ENCODE measurements at places on chromosomes 7 and 10.

GRCh38 chr7:152643979-152644559, 31.9 kb downstream of the XRCC2 start:
- no peak for DNase-seq

DNA sequence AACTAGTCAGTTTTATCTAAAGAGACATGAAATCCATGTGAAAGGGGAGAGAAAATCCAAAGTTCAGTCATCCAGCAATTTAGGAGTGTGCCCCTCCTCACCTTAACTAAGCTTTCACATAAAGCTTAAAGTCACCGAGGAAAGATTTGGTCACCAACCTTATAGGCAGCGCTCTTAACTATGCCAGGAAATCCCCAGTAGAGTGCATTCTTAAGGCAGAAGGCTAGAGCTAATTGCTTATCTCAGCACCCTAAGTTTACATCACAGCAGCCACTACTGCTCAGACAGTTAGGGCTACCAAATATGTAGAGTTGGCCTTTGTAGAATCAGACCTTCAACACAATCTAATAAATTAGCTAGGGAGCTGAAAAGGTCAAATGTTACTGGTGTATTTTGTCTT, 47.9 kb downstream of the MTPN start:
- no peak for DNase-seq

GRCh38 chr7:4042402-4043045, 639.6 kb upstream of the FOXK1 start:
- no peak for DNase-seq

DNA sequence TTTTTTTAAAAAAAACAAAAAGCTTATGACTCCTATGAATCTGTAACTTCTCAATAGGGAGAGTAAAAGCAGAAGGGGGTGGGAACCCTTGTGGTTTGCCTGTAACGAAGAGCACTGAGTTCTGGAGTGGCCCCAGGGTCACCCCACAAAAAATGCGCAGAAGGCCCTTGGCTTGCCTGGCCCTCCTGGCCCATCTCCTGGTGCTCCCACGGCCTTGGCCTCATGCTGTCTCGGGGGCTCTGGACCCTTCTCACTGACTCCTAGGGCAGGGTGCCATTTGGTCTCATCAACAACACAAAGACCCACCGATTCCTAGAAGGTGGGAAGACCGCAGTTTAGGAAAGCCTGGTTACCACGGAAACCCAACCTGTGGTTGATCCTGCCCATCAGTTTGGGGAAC, 40.8 kb downstream of the ZNF467 start:
- no peak for DNase-seq

- DNase-seq = no peak
These were observed 759.1 kb upstream of the IGFBP3 start for GRCh38 chr7:46680147-46680546.

- no peak for DNase-seq
These were observed 137.2 kb upstream of the EFCAB10 start for GRCh38 chr7:105718511-105718925.

GRCh38 chr7:25664593-25664992, 436.3 kb upstream of the NPVF start:
- no peak for DNase-seq

DNA sequence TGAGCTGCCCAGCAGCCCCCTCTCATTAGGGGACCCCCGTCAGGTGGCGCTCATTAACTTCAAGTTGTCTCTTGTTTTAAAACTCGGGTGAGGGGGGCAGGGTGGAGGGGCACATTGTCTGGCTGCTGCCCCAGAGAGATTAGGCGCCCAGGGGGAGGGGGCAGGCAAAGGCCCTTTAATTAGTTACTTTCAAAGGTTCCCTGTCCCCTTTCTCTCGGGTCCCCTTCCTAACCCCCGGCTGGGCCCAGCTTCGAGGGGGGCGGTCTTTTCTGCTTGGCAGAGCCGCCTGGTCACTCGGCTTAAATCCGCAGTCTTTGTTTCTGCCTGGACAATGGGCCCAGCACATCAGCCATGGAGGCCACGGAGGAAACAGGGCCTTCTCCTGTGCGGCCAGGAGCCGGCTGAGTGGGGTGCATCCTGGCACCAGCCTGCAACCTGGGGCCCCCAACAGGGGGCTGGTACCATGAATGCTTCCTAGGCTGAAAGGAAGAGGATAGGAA, 38.9 kb upstream of the SLF2 start:
- DNase-seq = no peak

Measured in activated CD8-positive, alpha-beta memory T cell treated with anti-CD3 and anti-CD28 coated beads, Interleukin-2, amount 50 U/mL, for 48 hours (primary cell).